Activated CD4-positive, alpha-beta T cell treated with anti-CD3 and anti-CD28 coated beads, Interleukin-2, amount 50 U/mL, for 24 hours (primary cell): ENCODE measurements at places on chromosomes 3 and 15.

GRCh38 chr3:4862973-4863372 is 116.3 kb upstream of the BHLHE40 start:
- DNase-seq: no peak

GRCh38 chr15:25624504-25625177 is 185.8 kb upstream of the UBE3A start:
- DNase-seq: no peak

DNA sequence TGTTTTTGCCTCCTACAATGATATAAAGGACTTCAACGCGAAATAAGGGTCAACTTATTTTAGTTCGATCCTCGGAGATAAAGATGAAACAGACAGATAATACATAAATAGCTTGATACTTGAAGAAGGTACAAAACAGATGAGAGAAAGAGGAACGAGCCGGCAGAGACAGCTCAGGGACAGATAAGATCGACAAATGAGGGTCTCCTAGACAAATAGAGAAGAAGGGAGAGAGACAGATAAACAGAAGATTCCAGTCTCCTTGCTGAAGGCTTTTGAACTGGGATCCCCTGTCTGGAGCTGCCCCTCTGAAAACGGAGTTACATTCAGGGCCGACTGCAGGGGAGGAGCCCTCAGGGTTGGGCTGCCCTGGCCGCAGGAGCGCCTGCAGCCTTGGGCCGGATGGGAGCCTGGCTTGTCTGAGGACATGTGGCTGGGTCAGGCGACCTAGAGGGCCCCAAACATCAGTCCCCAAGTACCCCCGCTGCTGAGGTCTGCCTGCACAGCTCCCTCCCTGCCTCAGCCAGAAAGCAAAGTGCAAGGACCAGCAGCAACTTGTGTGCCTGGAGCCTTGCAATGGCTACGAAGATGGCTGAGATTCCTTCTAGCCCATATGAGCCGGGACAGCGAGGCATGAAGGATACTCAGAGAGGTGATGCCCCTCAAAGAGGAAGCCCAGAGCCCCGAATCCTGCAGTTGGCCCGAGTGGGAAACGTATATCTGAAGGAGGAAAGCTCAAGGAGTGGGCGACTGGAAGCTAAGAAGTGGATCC is 926 bp upstream of the SKOR1 start:
- DNase-seq: no peak

- no peak for DNase-seq
Measured at GRCh38 chr3:183879243-183879642, 5.4 kb downstream of the PARL start.

DNA sequence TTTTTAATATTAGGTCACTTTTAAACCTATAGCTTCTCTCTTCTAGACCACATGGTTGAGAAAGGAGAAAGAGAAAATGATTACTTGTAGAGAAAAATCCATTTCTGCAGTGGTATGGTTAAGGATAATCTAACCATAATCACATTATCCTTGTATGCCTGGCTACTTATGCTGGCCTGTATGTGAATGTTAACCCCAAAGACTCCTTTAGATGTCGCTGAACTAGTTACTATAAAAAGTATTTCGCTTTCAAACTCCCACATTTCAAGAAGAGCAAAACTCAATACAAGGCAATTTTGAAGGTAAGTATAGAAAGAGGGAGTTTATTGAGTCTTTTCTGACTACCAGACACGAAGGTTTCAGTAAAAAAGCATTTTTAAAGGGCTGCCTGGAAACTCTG is 2.2 kb downstream of the KCTD6 start:
- DNase-seq: no peak

DNA sequence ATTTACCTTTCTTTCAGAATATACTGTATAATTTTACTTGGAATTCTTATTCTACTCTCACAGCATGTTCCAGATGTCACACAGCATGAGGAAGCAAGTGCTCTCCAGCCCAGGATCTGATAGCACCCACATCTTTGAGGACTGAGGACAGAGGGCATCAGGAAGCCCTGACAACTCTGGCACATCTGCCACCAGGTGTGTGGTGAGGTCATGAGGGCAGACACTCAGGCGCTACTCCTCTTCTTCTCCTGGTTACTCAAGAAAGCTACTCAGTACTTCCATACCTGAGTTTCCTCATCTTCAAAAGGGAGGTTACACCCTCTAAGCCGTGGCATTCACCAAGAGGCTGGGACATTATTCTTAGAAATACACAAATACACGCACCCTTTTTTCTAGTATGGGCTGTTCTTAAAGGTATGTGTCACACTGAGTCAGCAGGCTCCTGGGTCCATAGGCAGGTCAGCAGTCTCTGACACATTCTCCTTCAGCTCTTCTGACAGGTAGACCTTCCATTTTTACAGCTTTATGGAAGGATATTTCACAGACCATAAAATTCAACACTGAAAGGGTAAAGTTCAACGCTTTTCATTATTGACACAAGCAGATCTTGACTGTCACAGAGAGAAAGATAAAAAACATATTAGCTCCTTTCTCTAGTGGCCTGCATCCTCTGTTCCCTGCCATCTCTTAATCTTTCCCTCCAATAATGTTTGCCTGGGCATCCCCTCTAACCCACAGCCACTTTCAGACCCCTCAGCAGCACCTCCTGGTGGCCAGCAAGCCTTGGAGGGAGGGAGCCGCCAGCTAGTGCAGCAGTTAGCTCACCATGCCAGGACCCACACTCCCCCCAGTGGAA is 103.2 kb upstream of the TJP1 start:
- DNase-seq: peak; percentile 16

GRCh38 chr3:172903642-172904320 is 153.3 kb downstream of the ECT2 start:
- DNase-seq: no peak

- no peak for DNase-seq
Measured at GRCh38 chr3:197482001-197482400, 73.8 kb downstream of the BDH1 start.

- DNase-seq: no peak
Measured at GRCh38 chr3:155412904-155413303, 119.4 kb upstream of the STRIT1 start.

DNA sequence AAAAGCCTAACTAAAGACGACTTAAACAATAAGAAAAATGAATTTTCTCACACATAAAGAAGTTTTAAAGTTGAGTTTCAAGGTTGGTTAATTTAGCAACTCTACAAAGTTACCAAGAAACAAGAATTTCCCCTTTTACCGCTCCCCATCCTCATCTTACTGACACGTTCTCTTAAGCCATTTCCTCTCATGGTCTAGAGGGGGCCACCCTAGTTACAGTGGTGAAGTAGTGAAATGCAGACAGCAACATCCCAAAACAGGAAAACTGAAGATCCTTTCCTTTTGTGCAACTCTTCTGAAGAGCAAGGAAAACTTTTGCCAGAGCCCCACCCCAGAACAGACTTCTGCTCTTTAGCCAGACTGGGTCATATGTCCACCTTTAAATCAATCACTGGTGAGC is 17.3 kb upstream of the SOX14 start:
- no peak for DNase-seq

GRCh38 chr3:111590143-111590491 is 5.0 kb downstream of the ZBED2 start:
- DNase-seq: no peak

DNA sequence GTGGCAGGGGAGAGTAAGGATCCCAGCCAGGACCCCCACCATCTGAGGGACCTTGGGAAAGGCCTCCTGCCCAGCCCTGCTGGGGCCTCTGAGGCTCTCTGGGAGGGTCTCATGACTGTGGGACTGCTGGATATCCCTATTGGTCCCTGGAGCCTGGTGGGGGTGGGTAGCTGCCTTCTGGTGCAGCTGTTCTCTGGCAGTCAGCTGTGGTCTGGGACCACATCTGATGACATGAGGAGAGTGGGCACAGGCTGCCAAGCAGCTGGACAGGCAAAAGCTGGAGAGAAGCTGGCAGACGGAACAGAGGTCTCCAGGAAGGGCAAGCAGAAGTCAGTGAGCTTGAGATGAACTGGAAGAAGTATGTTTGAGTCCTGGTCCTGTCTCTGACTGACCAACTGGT is 22.4 kb downstream of the PLEKHO2 start:
- no peak for DNase-seq

GRCh38 chr3:183006396-183007002 is 26.2 kb upstream of the DCUN1D1 start:
- no peak for DNase-seq

DNA sequence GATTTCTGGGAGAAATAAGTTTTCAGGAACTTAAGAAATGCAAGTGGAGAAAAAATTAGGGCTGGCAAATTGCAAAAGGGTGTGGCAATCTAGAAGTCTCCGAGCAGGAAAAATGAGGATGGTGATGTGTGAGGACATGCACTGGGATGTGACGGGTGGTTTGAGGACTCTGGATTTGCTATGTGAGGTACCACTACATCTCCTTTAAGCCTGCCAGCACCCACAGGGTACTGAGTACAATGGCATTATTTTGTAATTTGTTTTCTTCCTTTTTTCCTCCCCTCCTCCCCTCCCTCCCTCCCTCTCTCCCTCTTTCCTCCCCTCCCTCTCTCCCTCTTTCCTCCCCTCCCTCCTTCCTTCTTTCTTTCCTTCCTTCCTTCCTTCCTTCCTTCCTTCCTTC is 237.5 kb downstream of the GAP43 start:
- DNase-seq: no peak

GRCh38 chr3:52742418-52743041 is 28.2 kb downstream of the NEK4 start:
- DNase-seq: no peak

- DNase-seq: no peak
Measured at GRCh38 chr3:175893566-175893965, 1034.4 kb downstream of the NAALADL2 start.

DNA sequence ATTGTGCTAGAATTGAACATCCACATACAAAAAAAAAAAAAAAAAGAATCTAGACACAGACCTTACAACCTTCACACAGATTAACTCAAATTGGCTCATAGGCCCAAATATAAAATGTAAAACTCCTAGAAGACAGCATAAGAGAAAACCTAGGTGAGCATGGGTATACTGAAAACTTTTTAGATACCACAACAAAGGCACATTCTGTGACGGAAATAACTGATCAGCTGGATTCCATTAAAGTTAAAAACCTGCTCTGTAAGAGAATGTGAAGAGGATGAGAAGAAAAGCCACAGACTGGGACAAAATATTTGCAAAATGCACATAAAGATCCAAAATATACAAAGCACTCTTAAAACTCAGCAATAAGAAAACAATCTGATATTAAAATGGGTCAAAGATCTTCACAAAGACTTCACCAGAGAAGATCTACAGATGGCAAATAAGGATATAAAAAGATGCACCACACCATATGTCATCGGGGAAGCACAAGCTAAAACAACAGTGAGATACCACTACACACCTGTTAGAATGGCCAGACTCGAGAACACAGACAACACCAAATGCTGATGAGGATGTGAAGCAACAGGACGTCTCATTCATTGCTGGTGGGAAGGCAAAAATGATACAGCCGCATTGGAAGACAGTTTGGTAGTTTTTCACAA is 167.9 kb downstream of the PDE8A start:
- DNase-seq: no peak

GRCh38 chr15:95816591-95816990 is 513.9 kb upstream of the NR2F2 start:
- no peak for DNase-seq

DNA sequence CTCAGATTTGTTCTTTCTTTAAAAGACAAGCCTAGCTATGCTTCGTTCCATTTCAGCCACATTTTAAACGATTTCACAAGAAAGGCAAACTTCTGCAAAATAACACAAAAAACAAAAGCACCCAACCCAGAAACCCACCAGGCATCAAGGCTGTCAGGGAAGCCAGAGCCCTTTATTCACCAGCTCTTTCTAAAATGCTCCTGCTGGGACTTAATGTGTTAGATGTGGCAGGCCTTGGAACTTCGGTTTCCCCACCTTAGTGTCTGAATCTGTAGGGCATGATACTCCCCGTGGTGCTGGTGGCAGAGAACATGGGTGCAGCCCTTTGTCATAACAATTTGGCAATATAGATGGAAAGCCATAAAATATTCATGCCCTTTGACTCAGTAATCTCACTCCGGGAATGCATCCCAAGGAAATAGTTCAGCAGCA is 56.8 kb upstream of the LCTL start:
- no peak for DNase-seq

- DNase-seq: peak; percentile 64
Measured at GRCh38 chr3:52444860-52445793, at the start of gene SEMA3G. Gene SEMA3G (minus strand): TSS chr3:52445103. CDS start chr3:52445027, 76 bp downstream.

DNA sequence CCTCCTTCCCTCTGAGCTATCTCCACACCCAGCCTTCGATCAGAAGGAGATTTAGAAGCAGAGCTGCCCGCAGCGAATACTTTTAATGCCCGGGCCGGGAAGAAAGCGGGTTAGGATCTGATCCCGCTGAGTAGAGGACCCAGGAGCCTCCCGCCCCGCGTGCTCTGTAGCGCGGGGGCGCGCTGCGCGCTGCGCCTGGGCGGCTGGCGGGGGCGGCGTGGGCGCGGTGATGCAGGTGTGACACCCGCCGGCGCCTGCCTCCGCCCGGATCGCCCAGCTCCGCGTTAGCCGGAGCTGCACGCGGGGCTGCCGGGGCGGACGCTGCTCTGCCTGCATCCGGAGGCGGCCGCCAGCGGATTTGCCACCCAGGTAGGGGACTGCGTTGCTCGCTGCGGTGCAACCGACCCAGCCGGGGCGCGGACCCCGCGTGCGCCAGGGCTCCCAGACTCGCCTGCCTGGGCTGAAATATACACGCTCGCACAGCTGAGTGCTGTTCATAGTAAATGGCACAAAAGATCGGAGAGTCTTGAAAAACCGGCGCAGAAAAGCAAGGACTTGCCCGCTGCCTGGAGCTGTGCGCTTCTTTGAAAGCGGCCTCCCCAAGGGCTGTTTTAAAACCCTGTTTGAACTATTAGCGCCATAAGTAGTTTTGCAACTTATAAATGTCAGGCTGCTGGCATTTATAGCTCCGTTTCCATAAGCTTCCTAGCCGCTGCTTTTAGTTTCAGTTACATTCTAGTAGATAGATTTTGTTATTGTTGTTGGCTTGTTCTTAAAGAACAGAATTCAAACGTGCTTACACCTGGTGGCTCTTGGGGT is at the start of gene SV2B:
Gene SV2B, plus strand, starts transcription at position 263 of the 819 bp plus-strand sequence. CDS start 126,007 bp downstream, outside the sequence.
- DNase-seq: no peak

- no peak for DNase-seq
Measured at GRCh38 chr3:46859001-46859710, 4.1 kb downstream of the MYL3 start.

GRCh38 chr15:85691350-85692240 is 103.1 kb downstream of the KLHL25 start:
- no peak for DNase-seq

GRCh38 chr15:43751885-43752284 is 5.6 kb downstream of the PDIA3 start:
- no peak for DNase-seq

DNA sequence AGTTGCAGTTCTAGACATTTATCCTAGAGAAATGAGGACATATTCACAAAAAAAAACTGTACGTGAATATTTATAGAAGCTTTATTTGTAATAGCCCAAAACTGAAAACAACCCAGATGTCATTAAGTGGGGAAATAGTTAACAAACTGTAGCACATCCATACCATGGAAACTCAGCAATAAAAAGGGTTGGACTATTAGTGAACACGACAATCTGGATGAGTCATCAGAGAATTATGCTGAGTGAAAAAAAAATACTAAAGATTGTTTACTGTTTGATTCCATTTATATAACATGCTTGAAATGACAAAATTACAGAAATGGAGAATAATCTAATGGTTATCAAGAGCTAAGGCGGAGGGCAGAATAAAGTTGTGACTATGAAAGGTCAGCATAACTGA is 59.5 kb downstream of the CPA3 start:
- no peak for DNase-seq
